ENCODE measurements at places on chromosomes 2 and 18.

DNA sequence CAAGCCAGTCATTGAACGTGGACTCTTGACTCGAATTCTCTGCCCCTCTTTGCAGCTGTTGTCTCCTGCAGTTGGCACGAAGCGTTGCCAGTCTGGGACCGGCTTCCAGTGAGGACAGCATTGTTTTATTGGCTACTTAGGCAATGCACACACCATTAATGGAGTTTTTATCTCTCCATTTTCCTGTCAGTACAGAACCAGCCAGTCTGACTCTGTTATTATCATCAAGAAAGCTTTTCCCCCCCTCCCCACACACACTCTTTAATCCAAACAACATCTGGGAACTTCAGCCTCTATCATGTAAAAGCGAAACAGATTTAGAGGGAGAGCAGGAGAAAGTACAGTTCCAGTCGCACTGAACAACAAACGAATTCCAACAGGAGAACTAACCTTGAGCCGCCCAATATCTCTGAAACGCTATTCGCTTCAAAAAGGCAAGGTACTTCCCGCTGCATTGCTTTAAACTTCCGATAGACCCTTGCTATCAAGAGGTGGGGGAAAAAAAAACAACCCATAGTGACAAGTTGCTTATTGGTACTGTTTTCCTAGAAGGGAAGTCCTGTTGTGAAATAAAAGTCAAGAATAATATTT lies 38.2 kb downstream of the ACVR1 start:
- DNase-seq = no peak

DNA sequence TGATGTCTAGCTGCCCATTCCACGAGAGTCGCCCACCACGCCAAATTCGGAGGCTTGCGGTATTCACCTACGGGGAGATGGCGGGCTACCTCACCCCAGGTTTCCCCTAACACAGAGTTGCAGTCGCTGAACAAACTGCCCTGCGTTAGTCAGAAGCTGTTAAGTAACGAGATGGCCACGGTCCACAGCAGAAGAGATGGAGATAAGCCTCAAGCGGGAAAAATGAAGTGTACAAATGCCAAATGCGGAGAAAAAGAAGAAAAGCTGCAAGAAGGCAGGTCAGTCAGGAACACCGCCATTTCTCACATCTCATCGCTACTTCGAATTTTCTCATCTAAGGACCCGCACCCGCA lies 425 bp downstream of the ASB3 start:
- no peak for DNase-seq

- no peak for DNase-seq
Observed at GRCh38 chr2:196183528-196184231, 12.3 kb upstream of the STK17B start.

DNA sequence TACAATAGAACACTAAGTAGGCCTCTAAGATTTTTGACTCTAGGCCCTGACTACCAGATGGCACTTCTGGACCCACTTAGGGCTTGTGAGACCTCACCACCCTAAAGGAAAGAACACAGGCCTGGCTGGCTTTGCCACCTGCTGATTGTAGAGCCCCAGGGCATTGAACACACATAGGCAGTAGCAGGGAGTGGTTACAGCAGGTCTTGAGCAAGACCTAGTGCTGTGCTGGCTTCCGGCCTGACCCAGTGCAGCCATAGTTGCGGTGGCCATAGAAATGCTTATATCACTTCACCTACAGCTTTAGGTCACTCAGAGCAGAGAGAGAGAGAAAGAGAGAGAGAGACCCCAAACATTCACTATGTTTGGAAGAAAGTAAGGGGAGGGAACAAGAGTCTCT lies 223.2 kb downstream of the LRATD1 start:
- DNase-seq = no peak

- DNase-seq = no peak
Observed at GRCh38 chr18:22129778-22130177, 39.6 kb upstream of the GATA6 start.

DNA sequence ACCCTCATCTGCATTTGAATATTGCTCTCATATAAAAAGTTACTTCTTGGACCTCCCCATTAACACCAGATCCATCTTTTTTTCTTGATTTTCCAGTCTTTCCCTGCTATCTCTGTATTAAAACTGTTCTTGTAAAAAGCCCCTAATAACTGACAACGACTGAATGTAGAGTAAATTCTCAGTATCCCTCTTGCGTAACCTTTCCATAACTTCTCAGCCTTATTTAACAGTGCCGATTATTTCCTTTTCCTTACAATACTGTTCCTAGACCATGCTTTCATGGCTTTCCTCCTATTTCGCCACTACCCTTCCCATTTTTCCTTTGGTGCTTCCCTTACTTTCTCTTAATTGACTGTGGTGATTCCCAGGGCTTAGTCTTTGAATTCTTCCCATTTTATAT lies 348.9 kb upstream of the DSEL start:
- no peak for DNase-seq

DNA sequence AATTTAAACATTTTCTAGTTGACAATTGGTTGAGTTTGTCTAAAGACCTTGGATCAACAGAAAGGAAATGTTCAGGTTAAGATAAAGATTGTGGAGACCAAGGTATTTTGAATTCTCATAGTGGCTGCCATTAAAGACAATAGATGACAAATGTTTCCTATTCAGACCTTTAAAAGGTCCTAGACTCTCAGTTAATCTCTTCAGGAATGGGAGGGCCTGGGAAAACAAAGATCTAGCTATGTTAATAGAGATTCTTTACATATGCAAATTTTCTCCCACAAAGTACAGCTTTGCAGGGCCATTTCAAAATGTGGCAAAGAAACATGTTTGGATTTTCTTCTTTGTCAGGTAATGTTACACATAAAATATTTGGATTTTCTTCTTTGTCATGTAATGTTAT lies 403.9 kb downstream of the SPAG16 start:
- DNase-seq = no peak

DNA sequence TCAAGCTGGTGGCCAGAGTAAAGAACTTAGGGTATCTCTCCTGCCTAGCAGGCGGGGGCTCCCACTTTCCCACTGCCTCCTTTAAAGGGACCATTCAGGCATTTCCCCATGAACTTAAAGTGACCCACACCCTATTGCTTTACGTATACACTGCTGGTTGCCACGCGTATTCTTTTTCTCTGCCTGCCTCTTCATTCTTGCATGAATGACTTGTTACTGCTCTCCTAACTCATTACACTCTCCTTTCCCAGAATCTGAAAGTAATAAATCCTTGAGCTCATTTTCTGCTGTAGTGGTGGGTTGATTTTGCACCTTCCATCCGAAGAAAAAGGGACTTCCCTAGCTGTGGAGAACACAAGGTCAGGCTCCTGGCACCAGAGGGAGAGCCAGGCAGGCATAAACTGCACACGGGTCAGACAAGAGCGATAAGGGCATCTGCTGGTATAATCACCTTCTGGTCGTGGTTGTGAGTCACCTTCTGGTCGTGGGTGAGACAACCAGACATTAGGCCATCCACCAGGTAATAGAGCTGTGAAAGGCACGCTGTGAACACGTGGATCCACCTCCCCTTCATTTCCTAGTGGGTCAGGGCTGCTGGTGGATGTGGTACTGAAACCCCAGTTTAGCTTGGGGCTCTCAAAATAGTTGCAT lies 950.3 kb downstream of the SOCS6 start:
- DNase-seq = no peak

DNA sequence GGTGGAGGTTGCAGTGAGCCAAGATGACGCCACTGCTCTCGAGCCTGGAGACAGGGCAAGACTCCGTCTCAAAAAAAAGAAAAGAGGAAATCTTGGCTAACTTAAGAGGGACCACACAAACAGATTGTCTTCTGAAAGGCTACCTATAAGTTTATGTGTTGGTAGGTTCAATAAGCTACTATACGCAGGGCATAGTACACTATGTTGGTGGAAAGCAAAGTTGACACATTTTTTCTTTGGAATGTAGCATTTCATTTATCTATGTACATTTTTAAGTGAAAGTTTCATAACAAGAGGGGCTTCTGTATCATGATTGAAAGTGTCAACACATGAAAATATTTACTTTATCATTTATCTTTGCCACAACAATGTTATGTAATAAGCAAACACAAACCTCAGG lies 752.6 kb upstream of the ACVR2A start:
- DNase-seq = no peak

DNA sequence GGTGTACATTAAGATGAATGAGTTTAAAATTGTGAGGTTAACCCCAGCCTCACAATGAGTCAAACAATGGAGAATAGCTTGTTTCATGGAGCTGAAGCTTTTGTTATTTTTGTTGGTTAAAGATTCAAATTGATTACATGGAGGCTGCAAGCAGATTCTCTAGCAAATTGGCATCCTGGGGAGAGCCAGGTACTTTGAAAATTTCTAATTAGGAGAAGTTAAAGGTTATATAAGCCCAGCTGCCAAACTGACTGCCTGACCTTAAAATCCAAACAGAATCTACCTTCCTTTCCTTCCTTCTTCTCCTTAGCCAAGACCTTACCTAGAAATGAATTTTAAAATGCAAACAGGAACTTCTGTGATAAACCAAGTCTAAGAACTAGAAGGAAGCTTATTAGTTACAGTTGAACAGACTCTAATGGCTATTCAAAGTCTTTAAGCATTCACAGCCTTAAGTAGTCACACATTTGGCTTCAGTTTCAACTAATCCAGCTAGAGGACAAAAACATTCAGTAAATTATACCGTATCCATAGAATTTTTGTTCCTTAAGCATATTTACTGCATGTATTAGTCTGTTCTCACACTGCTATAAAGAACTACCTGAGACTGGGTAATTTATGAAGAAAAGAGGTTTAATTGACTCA lies 31.5 kb upstream of the PGAP1 start:
- no peak for DNase-seq

GRCh38 chr2:9594366-9595054 lies 36.3 kb downstream of the YWHAQ start:
- no peak for DNase-seq

DNA sequence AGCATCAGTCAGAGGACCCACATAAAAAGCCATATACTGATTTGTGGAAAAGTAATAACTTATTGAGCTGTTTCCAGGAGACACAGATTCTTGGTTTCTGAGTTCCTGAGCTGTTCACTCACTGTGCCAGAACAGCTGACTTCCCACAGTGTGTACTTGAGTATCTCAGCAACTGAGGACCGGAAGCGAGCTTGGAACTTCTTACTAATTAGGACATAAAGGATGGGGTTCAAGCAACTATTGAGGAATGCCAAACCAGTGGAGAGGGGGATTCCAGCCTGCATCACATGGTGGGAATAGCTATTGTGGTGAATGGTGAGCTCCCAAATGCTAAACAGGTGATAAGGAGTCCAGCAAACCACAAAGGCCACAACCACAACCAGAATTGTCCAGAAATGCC lies 16.4 kb downstream of the EEF1B2 start:
- DNase-seq = no peak

DNA sequence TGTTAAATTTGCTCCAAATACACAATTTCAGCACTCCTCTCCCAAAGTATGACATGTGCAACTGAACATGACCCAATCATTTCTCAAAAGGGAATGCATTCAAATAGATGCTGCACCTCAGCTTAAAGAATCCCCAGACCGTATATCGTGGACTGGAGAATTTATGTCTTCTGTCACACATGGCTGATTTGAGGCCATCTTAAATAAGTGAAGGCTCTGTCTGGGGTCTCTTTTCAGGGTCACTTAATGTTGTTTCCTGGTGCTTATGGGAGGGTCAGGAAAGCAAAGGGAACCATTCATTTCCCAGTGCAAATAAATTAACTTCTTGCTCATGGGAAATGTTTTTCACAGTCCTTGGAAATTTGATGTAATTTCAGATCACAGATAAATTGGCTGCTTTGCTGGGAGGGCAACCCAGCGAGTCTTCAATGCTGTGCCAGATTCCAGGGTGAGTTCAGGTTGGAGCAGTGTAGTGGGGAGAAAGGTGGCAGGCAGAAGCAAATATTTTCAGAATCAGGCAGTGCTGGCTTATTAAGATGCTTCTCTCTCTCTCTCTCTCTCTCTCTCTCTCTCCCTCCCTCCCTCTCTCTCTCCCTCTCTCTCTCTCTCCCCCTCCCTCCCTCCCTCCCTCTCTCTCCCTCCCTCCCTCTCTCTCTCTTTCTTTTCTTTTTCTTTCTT lies 34.3 kb downstream of the GATA6 start:
- no peak for DNase-seq

DNA sequence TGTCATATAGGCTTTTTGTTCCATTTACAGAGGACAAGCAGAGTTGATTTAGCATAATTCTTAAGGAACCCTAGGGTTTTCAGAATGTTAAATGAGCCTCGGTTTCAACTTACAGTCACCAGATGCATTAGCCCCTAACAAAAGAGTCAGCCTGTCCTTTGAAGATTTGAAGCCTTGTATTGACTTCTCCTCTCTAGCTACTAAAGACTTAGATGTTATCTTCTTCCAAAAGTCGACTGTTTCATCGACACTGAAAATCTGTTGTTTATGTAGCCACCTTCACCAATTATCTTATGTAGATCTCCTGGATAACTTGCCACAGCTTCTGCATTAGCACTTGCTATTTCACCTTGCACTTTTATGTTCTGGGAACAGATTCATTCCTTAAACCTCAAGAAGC lies 31.6 kb upstream of the SOX11 start:
- DNase-seq = no peak

GRCh38 chr2:100321179-100321865 lies 979 bp downstream of the LONRF2 start:
- DNase-seq = no peak

- no peak for DNase-seq
Observed at GRCh38 chr2:8870441-8870840, 33.0 kb upstream of the KIDINS220 start.

DNA sequence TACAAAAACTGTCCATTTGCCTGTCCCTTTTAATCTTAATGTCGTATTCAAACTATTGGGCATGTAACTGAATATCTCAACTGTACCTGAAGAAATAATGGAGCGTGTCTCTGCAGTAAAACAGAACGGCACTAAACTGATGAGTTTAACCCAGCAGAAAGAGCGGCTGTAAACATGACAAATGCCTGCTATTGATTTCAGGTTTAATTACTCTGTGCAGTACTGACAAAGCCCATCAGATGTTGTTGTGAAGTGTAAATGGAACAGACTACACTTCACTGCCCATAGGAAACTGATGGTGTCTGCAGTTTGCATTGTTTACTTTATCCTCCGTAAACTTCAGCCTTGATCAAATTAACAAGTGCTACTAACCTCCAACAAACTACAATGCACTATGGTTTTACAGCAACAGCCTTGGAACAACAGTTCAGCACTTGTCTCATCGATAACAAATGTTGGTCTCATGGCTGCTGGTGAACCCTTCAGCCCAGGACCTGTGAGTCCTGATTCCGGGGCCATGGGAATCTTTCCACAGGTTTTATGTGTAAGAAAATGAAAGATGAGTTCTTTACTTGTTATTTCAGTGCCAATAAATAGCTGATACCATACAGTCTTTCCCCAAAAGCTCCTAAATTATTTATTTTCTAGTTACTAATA lies 316.5 kb downstream of the CCDC178 start:
- DNase-seq = no peak

- no peak for DNase-seq
Observed at GRCh38 chr2:3784731-3785130, 81.4 kb downstream of the DCDC2C start.

GRCh38 chr2:4528773-4529172 lies 825.4 kb downstream of the DCDC2C start:
- DNase-seq = no peak

GRCh38 chr2:38875227-38875575 lies 533 bp downstream of the DHX57 start:
- DNase-seq = no peak

- DNase-seq = no peak
Observed at GRCh38 chr2:103172821-103173220, 411.0 kb downstream of the TMEM182 start.

- no peak for DNase-seq
Observed at GRCh38 chr2:239640676-239641578, 240.1 kb upstream of the HDAC4 start.

- DNase-seq = no peak
Observed at GRCh38 chr2:189129971-189130370, 49.6 kb downstream of the COL5A2 start.

All from activated naive CD4-positive, alpha-beta T cell (primary cell).